Suppressor macrophage treated with lipopolysaccharide for 1 hour (primary cell): ENCODE measurements at places on chromosomes 11 and 22.

- DNase-seq, result no peak
These were observed 40.2 kb upstream of the SLC5A12 start for GRCh38 chr11:26762089-26762488.

GRCh38 chr22:45006111-45006963 is 3.5 kb downstream of the PHF21B start:
- DNase-seq, result no peak

GRCh38 chr11:42625757-42626665 is 685.8 kb upstream of the API5 start:
- DNase-seq, result no peak

DNA sequence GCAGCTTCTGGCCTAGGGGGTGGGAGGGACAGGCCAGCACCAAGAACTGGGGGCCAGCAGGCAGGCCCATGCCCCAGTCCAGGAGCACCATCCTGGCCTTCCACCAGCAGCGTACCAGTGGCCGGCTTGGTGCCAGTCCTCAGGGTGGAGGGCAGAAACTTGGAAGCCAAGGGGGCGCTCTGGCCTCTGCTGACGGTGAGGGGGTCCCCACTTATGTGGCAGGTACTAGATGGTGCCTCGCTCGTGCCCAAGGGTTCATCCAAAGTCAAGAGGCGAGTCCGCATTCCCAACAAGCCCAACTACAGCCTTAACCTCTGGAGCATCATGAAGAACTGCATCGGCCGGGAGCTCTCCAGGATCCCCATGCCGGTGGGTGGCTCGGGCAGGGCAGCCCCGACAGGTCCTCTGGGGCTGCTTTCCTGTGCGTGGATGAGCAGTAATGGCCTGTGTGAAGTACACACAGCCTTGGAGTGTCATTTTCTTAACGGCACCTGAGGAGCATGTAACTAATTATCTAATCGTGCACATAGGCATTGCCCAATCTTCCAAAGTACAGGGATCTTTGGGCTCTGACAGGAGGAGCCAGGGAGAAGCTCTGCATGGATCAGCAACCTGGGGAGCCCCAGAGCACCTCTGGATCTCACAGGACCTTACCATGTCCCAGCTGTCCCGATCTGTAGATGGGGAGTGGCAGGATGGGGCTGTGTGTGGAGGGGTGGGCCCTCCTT is 79.1 kb downstream of the MORC2 start:
- DNase-seq, result no peak

GRCh38 chr22:49425356-49425755 is 402.3 kb downstream of the BRD1 start:
- DNase-seq, result no peak

DNA sequence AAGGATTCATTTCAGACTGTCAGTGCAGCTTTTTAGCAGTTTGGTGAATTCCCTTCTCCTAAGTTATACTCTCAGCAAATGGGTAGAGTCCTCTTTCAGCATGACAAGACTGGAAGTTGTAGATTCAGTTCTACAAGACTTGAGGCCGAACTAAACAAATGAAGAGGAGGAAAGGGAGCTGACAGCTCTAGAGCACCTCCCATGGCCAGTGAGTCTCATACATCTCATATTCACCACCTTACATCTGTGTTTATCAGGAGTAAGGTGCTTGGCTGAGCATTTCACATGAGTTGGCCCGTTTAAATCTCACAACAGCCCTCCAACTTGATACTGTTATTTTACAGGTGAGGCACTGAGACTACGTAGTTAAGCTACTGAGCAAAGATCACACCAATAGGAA is 30.4 kb downstream of the SEZ6L start:
- no peak for DNase-seq

DNA sequence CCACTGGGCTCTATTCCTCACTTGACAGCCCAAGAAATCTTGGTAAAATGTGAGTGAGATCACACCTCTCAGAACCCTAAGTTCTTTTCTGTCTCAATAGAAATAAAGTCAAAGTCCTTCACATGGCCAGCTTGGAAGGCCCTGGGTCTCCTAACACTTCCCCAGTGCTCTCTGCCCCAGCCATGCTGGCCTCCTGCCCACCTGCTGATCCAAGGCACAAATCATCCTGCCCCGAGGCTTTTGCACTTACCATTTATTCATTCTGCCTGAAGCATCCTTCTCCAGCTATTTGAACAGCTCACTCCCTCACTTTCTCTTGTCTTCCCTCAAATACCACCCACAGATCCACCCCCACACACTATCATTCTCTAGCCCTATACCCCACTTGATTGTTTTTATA is 26.4 kb downstream of the ISX start:
- DNase-seq, result no peak

- DNase-seq, result no peak
These were observed 344.2 kb downstream of the SHANK2 start for GRCh38 chr11:70908223-70908622.

DNA sequence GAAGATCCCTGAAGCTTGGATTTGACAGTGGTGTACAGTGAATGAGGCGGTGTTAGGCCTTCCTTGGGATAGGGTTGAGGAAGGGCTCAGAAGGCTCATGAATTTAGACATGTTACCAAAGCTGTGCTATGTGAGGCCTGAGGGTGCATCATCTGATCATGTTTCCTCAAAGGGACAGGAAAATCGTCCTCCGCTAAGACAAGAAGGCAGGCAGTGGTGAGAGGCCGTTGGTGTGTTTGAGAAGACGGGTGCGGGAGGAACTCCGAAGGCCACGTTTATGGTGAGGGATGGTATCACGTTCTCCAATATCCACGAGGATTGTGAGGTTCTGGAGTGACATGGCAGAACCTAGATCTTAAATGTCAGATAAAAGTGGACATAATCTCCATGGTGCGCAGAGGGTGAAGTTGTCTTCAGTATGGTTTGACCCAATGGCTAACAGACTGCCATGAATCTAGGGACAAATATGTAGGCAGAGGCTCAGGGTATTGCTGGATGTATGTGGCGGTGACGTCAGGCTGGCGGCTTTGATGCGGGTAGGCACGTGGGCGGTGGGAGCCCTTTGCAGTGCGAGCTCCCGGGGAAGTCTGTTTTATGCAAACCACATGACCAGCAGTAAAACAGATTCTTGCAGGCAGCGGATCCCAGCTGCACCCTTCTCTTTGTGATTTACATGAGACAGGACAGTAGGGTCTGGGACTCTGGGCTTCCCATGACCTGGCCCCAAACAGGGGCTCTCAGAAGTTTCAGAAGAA is 242.3 kb upstream of the B3GAT1 start:
- no peak for DNase-seq

DNA sequence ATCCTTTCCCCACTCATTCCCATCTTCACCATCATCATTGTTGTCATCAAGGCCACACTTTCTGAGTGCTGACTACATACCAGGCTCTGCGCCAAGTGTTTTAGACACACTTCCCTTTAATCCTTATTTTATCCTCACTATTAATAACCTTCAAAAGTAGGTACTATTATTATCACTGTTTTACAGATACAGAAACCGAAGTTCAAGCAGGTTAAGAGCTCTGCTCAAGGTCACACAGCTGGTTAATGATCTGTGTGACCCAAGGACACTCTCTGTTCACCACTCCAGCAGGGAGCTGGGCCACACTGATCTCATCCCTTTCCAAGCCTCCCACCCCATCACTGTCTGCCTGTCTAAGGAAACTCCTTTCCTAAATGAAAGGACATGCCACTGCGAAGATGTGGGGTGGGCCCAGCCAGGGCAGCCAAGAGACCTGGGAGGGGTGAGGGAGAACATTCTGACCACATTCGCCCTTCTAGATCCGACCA is 17.2 kb upstream of the TSKU start:
- DNase-seq, result no peak

DNA sequence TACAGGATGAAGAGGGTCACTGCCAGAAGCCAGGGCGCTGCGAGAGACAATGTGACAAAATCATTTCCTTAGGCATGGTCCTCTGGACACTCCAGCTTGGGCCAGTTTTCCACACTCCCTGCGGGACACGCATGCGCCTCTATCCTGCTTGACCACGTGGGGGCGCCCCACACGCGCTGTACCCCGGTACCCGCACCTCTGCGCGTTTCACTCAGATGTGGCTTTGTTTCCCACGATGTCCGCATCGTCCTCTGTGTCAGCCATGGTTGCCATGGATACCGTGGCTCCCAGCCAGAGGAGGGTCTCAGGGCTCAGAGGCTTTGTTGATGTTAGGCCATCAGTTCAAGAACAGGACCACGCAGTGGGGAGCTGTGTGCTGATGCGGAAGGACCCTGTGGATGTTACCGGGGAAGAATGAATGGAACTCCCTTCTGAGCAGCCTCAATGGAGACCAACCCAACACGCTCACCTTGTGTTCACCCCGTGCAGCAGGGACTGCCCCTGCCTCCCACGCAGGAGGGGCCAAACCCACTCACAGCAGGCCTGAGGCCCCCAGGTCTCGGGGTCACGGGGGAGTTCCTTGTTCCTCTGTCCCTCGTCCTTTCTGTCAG is 101.1 kb upstream of the SLC22A12 start:
- DNase-seq, result peak; percentile 75

GRCh38 chr11:3000032-3000961 is 8.2 kb upstream of the NAP1L4 start:
- no peak for DNase-seq
